ENCODE measurements at places on chromosomes 2 and 18.

GRCh38 chr2:137048455-137048854 lies 283.1 kb downstream of the THSD7B start:
- no peak for DNase-seq

GRCh38 chr2:128617661-128618060 lies 299.0 kb upstream of the HS6ST1 start:
- no peak for DNase-seq

GRCh38 chr18:69628774-69629359 lies 228.2 kb downstream of the DOK6 start:
- no peak for DNase-seq

DNA sequence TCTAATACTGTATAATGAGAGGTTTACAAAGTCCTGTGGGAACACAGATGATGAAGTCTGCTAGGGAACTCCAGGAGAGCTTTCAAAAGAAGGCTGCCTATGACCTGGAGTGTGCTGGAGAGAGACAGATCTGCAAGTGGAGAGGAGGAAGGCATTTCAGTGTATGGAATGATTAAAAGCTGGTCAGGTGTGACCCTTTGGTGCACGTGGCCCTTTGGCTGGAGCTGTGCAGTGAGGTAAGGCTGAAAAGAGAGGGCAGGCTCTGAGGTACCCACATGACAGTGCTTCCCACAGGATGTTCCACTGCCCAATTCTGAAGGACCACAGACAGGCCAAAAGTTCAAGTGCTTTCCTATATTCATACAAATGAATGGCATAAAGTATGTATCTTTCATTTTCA lies 157.1 kb downstream of the DYM start:
- DNase-seq, result no peak

- DNase-seq, result no peak
Measured at GRCh38 chr2:226875438-226876225, 39.8 kb downstream of the RHBDD1 start.

- no peak for DNase-seq
Measured at GRCh38 chr18:48836231-48836805, 114.4 kb downstream of the SMAD7 start.

- DNase-seq, result no peak
Measured at GRCh38 chr2:33342705-33343104, 133.7 kb upstream of the RASGRP3 start.

GRCh38 chr2:3517948-3518495 lies 1.3 kb downstream of the ADI1 start:
- DNase-seq, result no peak

- no peak for DNase-seq
Measured at GRCh38 chr2:103879101-103879500, 974.8 kb upstream of the POU3F3 start.

DNA sequence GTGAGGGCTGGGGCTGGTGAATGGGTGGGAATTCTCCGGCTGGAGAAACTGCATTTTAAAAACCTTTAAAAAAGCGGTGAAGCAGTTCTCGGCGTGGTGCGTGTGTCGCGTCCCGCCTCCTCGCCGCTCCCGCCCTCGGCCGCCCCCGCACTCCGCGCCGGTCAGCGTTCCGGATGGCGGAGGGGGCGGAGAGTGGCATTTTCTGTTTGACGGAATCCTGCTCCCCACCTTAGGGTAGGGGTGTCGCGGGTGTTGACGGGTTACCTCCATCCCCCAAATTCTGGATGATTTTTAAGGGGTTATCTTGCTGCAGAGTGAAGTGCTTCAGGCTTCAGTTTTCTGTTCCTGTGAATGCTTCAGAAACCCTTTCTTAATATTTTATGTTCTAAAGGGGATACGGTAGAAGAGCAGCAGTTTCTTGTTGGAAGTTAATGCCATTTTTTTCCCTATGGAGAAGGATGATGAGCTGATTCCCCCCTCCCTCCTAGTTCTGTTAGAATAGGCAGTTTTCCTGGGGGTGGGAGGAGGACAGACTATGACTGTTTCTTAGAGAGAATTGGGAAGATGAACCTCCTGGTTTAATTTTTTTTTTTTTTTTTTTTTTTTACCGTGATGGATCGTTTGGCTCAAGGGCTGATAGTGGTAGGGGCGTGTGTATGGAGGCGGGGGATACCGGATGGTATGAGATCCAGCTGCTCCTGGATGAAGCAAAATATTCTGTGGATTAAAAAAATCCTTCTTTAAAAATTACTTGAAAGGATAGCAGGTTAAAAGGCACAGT lies 756 bp downstream of the ABI2 start:
- DNase-seq, result peak; percentile 24

DNA sequence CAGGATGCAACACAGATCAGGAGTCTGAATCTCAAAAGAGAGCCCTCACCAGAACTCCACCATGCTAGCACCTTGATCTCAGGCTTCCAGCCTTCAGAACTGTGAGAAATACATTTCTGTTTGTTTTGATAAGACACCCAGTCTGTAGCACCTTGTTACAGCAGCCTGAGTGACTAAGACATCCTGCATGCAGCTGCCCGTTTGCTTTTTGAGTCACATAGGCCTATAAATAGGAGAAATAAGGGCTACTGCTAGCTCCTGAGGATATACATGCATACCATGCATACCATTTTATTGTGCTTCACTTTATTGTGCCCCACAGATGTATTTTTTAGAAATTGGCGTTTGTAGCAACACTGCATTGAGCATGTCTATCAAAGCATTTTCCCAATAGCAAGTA lies 337.8 kb downstream of the CDH2 start:
- DNase-seq, result peak; percentile 89

DNA sequence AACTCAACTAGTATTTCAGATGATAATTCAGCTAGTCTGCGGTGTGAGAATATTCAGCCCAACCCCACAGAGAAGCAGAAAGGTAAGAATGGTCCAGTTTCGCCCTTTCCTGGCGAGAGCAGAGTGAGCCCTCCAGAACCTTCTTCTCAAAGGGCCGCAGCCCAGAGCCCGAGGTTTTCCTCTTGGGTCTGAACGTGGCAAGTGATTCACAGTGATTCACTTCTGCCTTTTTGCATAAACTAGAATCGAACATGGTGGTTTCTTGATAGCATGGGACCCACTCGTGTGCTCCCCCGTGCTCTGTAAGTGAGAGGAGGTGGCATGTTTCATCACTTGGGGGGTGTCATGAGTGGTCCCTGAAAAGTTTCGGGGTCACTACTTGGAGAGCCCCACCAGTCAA lies 24.2 kb downstream of the TRAF3IP1 start:
- no peak for DNase-seq

GRCh38 chr18:24019641-24020331 lies 5.2 kb downstream of the TTC39C start:
- DNase-seq, result peak; percentile 37

DNA sequence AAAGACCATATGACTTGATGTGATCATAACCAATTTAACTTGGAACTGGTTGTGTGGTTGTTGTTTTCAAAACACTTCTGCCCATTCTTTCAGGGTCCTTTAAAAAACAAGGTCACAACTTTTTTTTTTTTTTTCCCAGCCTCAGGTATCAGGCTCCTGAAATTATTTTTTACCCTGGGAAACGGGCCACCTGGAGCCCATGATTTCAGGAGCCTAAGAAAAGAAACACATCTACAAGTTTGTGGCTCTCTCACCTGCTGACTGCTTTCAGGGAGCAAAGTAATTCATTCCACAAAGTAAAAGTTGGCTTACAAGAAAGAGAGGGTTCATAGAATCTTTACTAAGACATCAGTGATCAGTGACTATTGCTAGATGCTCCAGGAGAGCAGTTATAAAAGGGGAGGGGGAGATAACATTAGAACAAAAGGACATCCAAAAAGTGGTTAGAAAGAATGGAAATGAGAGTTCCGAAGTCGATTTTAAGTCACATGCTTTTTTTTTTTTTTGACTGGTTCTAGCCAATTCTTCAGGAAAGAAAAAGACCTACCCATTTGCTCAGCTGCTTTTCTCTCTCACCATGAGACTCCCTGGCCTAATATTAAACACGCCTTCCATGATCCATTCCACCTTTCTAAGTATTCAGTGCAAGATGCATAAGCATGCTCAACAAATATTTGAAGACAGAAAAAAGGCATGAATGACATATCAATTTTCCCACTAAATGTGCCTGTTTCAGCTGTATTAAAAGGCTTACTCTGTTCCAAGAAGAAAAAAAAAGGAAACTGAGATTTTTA lies 267.3 kb downstream of the LRATD1 start:
- no peak for DNase-seq

GRCh38 chr2:197292619-197293018 lies 18.0 kb downstream of the ANKRD44 start:
- DNase-seq, result no peak

DNA sequence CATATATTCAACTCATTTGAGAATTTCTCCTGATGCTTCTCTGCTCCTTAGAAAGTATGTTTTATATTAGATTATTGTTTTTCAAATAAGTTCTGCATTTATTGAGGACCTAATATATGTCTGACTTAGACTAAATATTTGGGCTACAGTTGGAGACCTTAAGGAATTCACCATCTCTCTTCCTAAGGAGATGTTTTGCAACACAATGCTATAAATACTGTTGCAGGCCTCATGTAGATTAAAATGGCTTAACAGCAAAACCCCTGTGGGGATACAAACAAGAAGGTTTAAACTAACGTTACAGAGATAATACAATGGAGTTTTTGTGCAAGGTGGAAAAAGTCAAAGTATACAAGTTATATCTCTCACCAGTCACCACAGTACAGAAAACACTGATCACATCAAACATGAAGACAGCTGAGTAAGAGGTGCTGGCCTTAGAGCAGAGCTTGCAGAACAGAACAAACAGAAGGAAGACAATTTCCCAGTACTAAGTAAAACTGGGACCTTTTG lies 20.1 kb upstream of the BMPR2 start:
- no peak for DNase-seq

DNA sequence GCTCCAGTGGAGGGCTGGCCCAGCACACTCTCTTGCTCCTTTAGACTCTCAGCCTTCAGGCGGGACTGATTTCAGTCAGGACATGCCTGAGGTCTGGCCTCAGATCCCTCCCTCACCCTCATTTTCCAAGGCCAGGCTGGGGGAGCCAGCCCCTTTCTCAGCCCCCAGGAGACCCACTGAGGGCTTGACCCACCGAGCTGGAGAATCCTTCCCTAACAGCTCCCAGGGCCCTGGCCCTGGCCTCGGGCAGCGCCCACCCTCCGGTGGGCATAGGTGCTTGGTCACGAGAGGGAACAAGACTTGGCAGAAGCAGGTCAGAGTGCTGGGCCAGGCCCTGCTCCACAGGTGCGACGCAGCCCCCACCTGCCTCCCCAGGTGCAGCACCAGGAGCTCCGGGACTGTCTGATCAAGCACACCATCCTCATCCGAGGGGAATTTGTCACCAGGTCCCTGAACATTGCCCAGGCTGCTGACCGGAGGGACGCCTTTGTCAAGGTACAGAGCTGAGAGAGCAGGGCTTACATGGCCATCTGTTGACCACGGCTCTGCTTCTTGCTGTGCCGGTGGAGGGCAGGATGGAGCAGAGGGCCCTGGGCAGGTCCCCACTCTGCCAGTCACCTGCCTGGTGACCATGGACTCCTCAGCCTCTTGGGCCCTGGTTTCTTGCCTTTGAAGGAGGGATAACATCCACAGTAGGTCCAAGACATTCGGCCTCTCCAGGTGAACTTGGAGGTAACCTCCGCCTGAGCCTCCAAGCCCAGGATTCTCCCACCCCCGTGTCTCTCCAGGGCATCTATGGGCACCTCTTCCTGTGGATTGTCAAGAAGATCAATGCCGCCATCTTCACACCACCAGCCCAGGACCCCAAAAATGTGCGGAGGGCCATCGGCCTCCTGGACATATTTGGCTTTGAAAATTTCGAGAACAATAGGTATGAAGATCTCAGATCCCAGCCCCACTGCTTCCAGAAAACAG lies 46.3 kb downstream of the MYO7B start:
- DNase-seq, result no peak

DNA sequence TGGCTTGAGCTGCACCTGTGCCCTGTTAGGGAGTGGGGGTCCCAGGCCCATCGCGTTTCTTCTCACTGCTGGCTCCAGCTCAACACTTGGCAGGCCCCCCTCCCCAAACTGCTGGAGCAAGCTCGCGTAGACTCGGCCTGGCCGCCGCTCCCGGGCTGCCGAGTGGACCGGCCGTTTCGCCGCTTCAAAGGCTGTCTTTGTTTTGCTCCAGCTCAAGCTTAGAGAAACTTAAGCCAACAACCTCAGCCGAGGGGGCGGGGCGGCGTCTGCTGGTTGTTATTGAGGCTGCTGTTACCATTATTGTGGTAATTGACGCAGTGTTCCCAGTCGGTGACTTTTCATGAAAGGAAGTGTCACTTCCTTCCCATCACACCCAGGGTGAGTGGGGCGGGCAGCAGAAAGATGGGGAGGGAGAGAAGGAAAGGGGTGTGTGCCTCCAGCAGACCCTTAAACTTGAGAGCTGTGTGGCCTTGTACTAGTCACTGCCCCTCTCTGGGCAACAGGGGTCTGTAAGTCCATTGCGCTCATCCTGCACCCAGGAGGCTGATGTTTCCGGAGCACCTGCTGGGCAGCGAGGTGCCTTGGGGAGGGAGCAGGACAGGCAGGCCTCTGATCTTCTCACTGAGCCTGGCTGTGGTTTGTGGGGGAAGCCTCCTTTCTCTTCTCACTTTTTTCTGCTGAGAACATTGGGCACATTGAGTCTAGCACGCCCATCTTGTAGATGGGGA lies 2.1 kb downstream of the ARID5A start:
- DNase-seq, result no peak

GRCh38 chr2:201118961-201119854 lies 3.2 kb downstream of the CFLAR start:
- no peak for DNase-seq

DNA sequence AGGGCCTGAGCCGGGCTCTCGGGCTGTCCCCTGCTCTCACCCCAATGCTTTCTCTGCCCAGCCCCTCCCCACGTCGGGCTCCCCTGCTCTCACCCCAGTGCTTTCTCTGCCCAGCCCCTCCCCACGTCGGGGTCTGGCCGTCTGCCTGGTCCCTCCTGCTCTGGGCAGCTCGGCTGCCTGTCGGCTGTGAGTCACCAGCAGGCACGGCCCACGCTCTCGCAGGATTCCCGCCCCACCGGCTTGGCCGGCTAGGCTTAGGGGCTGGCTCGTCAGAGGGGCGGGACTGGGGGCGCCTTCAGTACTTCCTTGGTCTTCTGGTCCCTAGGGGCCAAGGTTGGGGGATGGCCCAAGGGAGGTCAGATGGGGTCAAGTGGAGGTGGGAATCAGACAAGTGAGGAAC lies 3.3 kb downstream of the BOK start:
- peak; percentile 66 for DNase-seq

DNA sequence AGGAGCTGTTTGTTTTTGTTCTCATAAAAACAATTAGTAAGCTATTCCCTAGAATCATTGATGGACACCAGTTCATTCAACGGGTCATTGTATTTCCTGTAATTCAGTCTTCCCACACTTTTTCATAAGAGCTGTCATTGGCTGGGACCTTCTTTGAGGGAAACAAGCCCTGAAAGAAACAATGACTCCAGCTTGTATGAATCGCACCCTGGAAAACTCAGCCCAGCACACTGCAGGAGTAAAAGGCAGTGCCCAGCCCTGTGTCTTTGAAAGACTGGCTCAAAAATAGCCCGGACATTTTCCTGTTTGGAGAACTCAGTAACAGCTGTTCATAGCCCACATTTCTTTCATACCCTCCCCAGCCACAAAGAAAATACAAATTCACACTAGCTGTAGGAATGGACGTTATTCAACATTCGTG lies 81.5 kb downstream of the NCKAP5 start:
- no peak for DNase-seq

GRCh38 chr2:43595603-43596412 lies at the start of gene THADA:
Gene THADA (minus strand): TSS chr2:43596038. CDS start chr2:43592392, 3,646 bp downstream.
- peak; percentile 99 for DNase-seq

- no peak for DNase-seq
Measured at GRCh38 chr18:48889981-48890762, 60.6 kb downstream of the SMAD7 start.

Measured in fibroblast of skin of right quadriceps (primary cell).